ENCODE measurements at places on chromosomes 7 and 10.

DNA sequence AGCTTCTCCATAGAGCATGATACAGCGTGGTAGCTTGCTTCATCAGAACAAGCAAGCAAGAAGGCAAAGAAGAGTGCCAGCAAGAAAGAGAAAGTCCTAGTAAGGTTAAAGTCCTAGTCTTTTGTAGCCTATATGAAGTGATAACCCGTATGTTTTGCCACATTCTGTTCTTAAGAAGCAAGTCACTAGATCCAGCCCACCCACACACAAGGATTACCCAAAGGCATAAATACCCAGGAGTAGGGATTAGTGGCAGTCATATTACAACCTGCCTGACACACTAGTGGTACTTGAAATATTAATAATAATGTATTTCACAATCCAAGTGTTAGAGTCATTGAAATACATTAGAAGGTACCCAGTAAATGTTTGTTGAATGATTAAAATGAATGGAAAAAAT lies 285.5 kb downstream of the HPSE2 start:
- no peak for DNase-seq

- DNase-seq = peak; percentile 5
These were observed 25.9 kb upstream of the GALNT11 start for GRCh38 chr7:151999424-152000090.

DNA sequence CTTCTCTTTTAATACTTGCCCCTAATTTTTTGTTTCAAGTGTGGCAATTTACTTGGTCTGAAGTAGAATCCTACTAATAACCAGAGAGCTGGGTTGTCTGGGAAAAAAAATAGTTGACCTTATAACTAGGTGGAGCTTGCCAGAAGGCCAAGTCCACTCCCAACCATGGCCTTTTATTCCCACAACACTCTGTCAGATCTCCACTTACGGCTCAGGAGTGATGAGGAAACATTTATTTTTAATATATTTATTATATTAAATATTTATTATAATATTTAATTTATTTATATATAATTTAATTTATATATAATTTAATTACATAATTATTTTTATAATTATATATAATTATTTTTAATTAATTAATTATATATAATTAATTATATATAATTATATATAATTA lies 58.8 kb downstream of the TSPAN12 start:
- DNase-seq = no peak

DNA sequence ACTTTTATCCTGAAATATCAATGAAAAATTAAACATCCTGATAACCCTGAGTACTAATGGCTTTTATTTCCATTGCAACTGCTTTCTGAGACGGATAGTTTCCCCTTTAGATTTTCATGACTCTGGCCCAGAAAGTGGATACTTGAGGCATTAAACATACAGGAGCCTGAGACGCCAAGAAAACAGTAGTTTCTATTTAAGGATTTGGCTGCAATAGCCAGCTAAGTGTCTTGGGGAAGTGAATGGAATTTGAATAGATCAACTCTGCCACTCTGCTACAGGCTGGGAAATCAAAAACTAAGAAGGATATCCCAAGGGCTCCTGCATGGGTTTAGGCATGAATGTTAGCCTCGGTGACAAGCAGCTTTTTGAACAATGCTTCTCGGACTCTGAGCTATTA lies 24.7 kb upstream of the GPAM start:
- peak; percentile 60 for DNase-seq

GRCh38 chr7:13117103-13117502 lies 429.7 kb downstream of the ARL4A start:
- DNase-seq = peak; percentile 37

- DNase-seq = no peak
These were observed 59.6 kb upstream of the ZRANB1 start for GRCh38 chr10:124882313-124882712.

DNA sequence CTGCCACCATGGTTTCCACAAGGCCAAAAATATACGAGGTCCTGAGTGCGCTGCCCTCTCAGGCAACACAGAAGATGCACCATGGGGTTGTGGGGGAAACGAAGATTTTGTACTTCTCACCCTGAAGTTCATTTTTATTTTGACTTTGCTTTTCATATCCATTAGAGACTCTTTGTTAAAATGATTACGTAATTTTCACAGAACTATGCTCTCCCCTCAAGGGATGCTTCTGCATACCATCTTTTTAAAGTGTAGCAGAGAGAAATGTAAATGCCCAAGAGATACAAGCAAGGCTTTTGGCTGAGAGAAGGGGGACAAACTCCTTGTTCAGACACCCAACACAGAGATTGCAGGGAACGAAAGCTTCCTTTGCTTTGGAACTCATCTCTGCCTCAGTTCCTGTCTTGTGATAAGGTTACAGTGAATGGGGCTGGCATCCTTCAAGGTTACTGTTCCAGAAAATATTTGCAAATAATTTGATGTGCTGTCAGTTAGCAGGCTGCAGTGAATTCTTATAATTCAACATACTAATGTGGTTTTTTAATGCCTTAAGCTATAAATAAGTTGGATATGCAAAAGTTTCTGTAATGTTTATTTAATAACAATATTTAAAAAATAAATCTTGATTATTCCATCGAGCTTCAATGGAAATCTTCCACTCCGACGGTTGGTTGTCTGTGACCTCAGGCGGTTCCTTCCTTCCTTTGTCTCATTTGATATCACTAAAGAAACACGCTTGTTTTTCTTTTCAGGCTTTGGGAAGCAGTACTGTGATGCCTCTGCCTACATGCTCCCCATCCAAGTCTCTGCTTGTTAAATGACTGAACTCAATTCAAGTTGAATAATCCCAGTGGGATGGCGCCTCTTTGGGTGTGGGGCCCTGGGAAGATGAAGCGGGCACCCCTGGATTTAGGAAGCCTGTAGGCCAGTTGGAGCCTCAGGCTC lies 209.3 kb upstream of the CTBP2 start:
- no peak for DNase-seq

DNA sequence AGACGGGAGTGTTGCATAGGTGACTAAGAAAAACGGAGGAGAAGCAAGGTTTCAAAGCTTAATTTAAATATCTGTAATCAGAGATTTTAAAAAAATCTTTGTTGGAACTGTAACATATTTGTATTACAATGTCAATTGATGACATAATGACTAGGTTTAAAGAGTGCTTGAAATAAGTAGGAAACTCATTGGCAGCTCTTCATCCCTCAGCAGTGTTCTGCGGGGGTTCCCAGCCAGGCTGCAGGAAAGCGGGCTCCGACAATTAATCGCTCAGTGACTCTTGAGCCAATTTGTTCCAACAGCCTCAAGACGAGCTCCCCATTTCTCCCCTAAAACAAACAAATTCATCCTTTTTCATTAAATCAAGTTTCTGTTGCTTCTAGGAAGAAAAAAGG lies 22.6 kb downstream of the CPXM2 start:
- no peak for DNase-seq

DNA sequence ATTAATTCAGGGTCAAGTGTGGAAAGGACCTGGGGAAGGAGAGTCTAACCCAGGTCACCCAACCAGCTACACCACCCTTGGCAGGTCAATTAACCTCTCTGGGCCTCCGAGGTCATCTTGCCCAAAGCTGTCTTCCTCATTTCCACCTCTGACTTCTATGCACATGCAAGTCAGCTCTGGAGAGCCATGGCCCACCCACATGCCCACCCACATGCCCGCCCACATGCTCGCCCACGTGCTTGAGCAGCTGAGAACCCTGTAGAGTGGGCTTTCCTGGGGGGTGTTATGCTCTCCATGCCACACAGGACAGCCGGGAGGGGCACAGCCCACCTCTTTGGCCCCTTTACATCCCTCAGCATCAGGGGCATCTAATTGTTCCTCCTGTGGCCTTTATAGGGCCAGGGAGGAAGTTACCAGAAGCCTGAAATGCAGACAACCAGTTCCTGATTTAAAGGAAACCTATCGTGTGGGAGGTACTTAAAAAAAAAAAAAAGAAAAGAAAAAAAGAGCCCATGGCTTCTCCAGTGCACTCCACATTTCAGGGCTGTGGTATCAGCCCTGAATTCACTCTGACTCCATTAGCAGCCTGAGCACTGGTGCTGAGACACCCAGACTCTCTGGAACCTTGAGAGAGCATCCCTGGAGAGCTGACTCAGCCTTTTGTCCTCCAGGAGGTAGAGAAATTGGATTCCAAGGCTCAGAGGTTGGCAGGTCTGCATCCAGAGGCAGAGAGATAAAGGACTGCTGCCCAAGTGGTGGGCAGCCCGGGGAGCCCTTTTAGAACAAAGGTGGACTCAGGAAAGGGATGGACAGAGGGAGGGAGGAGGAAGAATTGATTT lies 176.2 kb upstream of the ZMIZ1 start:
- no peak for DNase-seq

GRCh38 chr7:152177681-152178404 lies 152.4 kb downstream of the GALNT11 start:
- DNase-seq = peak; percentile 23

- no peak for DNase-seq
These were observed 6.5 kb upstream of the MET start for GRCh38 chr7:116665332-116665996.

- no peak for DNase-seq
These were observed 16.2 kb downstream of the INTS1 start for GRCh38 chr7:1488016-1488415.

DNA sequence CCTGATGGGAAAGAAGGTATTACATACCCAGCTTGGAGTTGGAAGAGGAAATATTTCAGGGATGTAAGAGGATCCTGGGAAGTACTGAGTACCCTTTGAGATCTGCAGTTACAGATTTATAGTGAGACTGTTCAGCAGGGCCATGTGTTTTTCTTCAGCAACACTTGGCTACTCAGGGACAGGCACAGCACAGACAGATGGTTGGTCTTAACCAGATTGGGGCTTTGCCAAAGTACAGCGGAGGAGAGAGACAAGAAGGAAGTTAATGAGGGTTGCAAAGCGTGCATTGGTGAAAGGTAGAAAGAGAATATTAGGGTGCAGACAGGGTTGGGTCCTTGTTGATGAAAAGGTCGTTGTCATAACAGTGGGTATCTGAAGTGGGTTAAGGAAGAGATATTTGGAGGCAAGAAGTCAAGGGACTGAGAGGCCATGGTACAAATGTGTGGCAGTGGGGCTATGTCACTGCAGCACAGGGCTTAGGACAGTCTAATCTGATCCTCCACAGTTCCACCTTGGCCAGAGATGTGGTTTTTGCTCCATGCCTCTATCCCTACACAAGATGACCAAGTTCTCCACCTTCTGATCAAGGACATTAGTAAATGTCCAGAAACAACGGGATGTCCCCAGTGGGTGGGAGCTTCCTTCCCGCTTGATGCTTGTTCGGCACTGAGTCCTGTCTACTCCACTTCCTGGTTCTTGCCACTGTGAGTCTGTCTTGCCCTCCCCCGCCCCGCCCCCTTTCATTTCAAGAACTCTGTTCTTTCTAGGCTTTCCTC lies 18.9 kb upstream of the DNAJC1 start:
- no peak for DNase-seq

- no peak for DNase-seq
These were observed 728.8 kb downstream of the TYW1 start for GRCh38 chr7:67725423-67725822.

GRCh38 chr10:6167456-6167855 lies 35.3 kb upstream of the PFKFB3 start:
- DNase-seq = no peak

GRCh38 chr10:48306870-48307710 lies 613 bp downstream of the MAPK8 start:
- peak; percentile 35 for DNase-seq

GRCh38 chr7:138309186-138309585 lies 150.9 kb upstream of the TRIM24 start:
- no peak for DNase-seq

- DNase-seq = no peak
These were observed 14.6 kb downstream of the MCMBP start for GRCh38 chr10:119858063-119858462.

- DNase-seq = no peak
These were observed 183.2 kb downstream of the PLXDC2 start for GRCh38 chr10:19999431-19999830.

DNA sequence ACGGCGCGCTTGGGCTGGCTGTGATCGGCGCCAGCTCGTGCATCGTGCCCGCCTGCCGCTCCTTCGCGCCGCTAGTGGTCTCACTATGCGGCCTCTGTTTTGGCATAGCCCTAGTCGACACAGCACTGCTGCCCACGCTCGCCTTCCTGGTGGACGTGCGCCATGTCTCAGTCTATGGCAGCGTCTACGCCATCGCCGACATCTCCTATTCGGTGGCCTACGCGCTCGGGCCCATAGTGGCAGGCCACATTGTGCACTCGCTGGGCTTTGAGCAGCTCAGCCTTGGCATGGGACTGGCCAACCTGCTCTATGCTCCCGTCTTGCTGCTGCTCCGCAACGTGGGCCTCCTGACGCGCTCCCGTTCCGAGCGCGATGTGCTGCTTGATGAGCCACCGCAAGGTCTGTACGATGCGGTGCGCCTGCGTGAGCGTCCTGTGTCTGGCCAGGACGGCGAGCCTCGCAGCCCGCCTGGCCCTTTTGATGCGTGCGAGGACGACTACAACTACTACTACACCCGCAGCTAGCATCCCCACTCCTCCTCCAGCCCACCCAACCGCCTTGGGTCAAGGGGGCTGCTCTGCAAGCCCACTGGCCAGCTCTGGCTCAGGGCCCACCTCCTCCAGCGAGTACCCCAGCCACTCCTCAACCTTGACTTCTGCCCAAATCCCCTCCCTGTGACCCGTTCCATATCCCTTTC lies 1.9 kb downstream of the SLC18A3 start:
- DNase-seq = no peak

GRCh38 chr7:29447828-29448227 lies 115.8 kb upstream of the PRR15 start:
- no peak for DNase-seq

DNA sequence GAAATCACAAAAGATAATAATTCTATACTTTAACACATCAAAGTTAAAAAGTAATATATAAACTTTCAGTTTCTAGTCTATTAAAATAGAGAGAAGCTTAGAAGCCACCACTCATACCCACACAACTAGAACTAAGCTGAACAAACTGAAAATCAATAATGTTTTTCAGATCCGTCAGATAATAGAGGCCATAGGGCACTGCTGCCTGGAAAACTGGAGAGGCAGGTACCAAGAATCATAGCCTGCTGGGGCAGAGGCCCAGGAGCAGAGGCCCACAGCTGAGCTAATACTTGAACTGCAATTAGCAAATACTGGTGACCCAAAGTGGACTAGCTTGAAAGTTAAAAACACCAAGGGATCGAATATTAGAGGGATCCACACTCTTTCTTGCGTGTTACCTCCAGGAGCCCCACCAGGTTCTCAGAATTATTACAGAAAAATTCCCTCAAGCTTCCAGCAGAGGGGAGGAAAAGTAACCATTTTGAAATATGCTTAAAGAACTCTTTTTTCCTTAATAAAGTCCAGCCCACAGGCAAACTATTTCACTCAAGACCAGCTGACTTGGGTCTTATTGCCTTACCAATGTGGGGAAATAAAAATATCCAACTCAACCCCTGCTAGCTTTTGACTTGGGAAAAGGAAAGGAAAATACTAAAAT lies 774.1 kb upstream of the IGFBP3 start:
- no peak for DNase-seq

GRCh38 chr7:84264396-84264795 lies 69.8 kb upstream of the SEMA3A start:
- no peak for DNase-seq

GRCh38 chr7:127486654-127487053 lies 94.1 kb upstream of the ZNF800 start:
- DNase-seq = peak; percentile 0

GRCh38 chr7:19914866-19915265 lies 141.4 kb upstream of the TMEM196 start:
- DNase-seq = no peak

Measured in IMR-90 (cell line).